CD8-positive, alpha-beta T cell (primary cell): ENCODE measurements at places on chromosomes 13 and 19.
A peak's percentile ranks its signal among the peaks of the same experiment; 100 is the strongest.

- DNase-seq = no peak
These were observed 2.2 kb downstream of the TJP3 start for GRCh38 chr19:3710265-3710812.

DNA sequence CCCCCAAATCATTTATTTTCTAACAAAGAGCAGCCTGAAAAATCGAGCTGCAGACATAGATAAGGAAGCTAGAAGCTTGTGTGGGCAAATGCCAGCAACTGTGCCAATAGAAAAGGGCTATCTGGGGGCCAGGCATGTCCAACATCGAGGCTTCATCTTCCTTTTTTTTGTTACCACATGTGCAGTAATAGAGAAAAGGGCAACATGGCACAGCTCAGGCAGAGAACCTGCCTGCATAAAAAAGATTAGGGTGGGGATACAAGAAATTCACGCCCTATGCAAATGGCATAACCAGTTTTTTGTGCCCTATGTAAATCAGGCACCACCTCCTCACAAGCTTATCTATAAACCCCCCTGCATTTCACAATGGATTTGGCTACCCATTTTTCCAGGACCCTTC, 60.4 kb upstream of the ABCC4 start:
- DNase-seq = no peak

DNA sequence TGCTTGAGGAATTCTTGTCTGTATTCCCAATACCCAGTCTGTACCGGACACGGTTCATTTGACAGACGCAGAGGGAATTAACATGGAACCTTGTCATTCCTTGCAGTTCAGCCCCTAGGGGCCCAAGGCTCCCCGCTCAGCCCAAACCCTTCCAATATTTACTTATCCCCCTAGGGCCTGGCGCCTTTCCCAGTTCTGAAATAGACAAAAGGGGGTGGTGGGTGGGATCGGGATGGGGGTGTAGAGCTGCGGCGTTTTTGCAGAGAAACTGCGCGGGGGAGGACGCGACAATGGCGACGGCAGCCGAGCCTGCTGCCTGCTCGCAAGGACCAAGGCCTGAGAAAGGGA, 583 bp downstream of the AKAP8L start:
- no peak for DNase-seq

DNA sequence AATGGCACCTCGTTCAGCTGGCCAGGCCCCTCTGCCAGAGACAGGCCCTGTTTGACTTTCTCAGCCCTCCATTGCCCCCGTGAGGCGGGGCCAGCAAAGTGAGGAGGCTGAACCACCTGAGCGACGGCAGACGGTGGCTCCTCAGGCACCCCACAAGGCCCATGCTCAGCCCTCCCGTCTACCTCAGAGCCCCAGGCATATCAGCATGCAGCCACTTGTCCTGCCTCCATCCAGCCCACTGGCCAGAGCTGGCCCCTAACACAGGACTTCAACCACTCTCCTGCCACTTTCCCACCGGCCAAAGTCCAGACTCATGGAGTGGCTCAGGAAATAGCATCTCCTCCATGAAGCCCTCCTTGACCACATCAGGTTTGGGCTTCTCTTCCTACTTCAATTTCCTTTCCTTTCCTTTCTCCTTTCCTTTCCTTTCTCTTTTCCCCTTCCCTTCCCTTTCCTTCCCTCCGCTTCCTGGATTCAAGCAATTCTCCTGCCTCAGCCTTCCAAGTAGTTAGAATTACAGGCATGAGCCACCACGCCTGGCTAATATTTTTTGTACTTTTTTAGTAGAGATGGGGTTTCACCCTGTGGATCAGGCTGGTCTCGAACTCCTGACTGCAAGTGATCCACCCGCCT, 9.3 kb downstream of the SLC7A10 start:
- no peak for DNase-seq

DNA sequence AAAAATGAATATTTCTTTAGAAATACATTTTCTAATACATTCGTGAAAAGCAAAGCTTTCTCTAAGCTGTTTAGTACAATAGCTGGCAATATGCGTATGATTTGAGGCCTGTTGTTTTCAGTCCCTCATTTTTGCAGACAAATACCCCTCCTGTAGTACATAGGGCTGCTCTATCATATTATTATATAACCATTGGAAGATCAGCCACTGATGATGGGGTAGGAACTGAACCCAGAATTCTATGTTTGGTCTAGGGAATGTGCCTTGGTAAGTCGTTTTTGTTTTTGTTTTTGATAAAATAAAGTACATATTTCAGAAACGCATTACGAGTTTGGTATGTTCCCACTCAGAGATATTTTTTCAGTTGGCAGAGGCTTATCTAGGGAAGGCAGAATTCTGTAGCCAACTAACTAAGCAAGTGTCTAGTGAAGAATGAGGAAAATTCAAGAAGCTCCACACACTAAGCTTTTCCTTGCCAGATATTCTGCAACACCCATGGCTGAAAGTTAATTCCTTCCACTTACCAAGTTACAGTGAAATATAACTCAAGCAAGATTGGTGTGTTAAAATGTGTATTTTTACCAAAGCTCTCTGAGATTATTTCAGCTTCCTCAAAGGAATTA, 656.9 kb upstream of the MIR17HG start:
- no peak for DNase-seq

DNA sequence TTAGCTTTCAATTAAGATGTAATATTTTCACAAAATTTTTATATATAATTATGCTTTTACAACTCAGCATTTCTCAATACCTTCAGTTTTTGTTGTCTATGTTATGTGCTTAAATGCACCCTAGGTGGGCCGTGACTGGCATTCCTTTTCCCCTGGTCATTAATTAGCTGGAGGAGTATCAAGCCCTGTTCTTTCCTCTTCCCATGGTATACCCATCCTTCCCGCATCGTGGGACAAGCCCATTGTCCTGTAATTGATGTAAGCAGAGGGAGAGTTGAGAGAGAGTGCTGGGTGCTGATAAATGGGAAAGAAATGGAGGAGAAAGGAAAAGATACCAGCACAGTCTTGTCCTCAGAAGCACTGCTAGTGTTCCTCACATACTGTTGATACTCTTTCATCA, 591.7 kb downstream of the GPC6 start:
- no peak for DNase-seq

- DNase-seq = peak; percentile 37
These were observed 608 bp downstream of the CNN2 start for GRCh38 chr19:1026783-1027649.

DNA sequence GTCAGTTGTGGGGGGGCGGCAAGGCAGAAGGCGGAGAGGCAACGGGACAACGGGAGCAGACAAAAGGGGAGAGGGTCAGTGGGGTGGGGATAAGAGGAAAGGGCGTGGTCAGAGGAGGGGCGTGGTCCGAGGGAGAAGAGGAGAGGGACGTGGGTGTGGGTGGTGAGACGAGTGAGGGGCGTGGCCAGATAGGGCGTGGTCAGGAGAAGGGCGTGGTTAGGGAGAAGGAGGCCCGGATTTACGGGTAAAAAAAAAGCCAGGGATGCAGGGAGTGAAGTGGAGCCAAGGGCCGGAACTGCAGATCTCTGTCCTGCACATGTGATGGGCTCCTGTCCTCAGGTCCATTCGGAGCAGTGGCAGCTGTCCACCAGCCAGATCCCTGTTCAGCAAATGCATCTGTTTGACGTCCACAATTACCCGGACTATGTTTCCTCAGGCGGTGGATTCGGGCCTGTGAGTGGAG, 21.5 kb downstream of the CPT1C start:
- no peak for DNase-seq

GRCh38 chr19:35790981-35791813, 15.8 kb downstream of the ARHGAP33 start:
- DNase-seq = no peak

DNA sequence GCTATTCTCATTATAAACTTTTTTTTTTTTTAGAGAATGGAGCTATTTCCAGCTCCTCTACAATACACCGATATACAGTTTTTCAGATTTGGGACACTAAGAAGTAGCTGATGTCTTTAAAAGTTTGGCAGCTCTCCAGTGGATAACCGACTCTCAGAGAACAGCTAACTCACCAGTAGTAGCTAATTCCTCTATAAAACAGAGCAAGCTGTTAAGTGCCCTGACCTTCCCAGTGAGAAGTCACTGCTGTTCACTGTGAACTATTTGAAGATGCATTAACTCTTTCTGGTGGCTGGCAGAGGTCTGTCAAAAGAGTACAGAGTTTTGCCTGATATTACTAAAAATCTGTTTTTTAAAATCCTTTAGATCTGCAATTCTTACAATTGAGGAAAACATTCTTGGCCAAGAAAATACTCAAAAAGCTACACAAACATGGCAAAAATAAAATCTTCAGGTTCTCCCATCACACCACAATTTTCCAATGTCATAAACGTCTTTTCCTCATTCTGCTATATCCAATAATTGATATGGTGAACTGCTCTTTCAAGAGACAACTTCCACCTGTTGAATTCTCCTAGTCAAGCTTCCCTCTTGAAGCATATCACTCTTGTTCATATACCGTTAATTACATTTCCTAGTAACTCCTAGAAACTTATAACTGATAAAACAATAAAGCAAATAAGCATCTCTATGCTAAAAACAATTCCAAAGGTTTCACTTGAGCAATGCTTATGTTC, 44.2 kb downstream of the TBC1D4 start:
- DNase-seq = no peak

GRCh38 chr19:58084596-58085347, 13.3 kb downstream of the ZSCAN18 start:
- no peak for DNase-seq

DNA sequence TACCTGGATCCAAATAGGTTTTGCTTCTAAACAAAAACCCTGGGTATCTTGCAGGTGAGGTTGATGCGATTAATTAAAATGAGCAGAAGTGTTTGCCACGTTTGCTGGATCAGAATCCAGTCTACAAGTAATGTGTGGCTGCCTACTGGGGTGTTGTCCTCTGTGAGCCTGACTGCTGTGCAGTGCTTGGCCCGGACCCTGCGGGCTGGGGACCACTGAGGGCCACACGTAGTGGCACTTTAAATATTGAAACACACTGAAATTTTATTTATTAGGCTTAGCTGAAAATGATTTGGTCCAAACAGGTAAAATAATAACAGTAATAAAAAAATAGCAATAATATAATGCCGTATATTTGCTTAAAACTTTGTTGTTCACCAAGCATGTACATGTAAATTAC, 338.0 kb downstream of the MYO16 start:
- DNase-seq = no peak

GRCh38 chr13:48411841-48412531, 927 bp downstream of the LPAR6 start:
- DNase-seq = no peak

DNA sequence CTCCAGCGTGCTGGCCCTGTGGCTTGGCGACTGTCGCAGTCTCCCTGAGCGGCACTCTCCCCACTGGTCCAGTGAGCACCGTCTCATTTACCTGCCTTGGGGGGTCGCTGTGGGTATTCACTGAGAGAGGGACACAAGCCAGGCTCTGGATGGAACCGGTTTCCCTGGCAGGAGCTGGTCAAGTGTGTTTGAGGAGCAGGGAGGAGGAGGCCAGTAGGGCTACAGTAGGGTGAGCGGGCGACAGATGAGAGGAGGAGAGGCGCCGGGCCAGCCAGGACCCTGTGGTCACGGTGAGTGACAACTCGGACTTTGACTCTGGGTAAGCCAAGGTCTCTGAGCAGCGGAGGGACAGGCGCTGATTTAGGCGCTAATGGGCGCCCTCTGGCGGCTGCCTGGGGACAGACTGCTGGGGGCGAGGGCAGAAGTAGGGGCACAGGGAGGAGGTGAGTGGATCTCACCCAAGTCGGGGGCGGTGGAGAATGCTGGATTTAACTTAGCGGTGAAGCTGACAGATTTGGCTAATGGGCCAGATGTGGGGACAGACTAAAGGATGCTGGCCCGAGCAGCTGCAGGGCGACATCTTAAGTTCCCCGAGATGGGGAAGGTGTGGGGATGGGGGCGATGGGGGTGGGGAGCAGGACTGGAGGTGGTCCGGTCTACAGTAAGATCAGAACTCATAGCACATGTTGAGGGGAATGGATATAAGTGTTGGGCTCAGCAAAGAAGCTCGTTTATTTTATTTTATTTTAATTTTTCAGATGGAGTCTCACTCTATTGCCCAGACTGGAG, 4.7 kb upstream of the PRMT1 start:
- peak; percentile 79 for DNase-seq

DNA sequence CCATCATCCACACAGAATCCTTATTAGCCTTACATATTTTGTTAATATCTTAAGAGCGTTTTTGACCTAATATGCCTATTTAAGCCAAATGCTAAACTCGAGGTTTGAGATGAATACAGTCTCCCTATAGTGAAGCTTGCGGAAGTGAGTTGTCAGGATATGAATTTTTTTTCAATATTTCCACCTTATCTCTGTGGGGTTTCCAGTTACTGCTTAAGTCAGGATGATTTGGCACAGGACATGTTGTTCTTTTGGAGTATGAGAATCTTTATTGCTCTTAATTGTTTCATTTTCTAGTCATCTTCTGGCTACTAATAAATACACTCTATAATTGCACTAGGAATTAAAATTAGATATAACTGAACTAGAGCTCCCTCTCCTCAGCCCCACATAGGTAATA, 44.2 kb upstream of the GPC6 start:
- no peak for DNase-seq

- no peak for DNase-seq
These were observed 304.4 kb downstream of the PCDH17 start for GRCh38 chr13:57935965-57936364.

- DNase-seq = no peak
These were observed 19.9 kb downstream of the LRCH1 start for GRCh38 chr13:46572752-46573431.

GRCh38 chr19:5809469-5809868, 4.6 kb downstream of the NRTN start:
- no peak for DNase-seq

GRCh38 chr19:2385053-2385721, 25.1 kb downstream of the TMPRSS9 start:
- peak; percentile 29 for DNase-seq

- DNase-seq = peak; percentile 9
These were observed 58.8 kb upstream of the ZNF681 start for GRCh38 chr19:23817519-23817918.

DNA sequence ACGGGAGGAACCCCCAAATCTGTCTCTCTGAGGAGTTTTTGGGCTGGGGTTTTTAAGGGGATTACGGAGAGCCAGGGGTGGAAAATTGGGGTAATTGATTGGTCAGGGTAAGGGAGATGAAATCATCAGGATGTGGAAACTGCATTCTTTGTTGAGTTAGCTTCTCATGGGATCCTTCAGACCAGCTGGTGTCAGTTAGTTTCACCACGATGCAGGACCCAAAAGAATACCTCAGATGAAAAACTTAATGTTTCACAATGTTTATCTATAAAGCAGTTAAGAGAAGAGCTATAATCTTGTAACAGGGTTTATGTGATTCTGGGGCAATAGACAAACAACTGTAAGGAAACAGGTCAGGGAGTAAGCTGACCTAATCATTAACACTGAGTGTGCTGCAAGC, 230.8 kb downstream of the POU4F1 start:
- no peak for DNase-seq

- DNase-seq = no peak
These were observed 73.5 kb upstream of the IRS2 start for GRCh38 chr13:109859898-109860297.

GRCh38 chr13:56528040-56528790, 612.5 kb upstream of the PRR20A start:
- no peak for DNase-seq
